Spinal cord (tissue), 10 donors: ENCODE measurements at places on chromosomes 1 and 21.

DNA sequence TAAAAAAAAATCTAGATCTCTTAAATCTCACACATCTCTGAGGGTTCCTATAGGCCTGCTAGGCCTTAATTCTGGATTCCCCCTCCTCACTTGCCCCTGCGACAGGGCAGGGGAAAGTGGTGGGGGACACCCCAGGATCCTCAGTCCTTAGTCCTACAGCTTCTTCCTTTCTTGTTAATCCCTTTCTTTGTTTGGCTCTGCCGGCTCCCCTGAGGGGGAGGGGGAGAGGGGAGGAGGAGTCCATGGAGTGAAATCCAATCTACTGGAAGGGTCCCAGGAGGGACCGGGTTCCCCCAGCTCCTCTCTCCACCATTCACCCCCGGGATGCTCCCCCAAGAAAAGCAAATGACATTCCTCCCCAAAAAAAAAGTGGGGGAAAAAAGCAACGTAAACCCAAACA lies 8.5 kb downstream of the MEX3A start:
- peak; percentile 69 for DNase-seq

- no peak for DNase-seq
Measured at GRCh38 chr21:34524646-34525601, 12.9 kb upstream of the KCNE1 start.

- no peak for DNase-seq
Measured at GRCh38 chr1:17233675-17234320, 15.1 kb upstream of the PADI3 start.

DNA sequence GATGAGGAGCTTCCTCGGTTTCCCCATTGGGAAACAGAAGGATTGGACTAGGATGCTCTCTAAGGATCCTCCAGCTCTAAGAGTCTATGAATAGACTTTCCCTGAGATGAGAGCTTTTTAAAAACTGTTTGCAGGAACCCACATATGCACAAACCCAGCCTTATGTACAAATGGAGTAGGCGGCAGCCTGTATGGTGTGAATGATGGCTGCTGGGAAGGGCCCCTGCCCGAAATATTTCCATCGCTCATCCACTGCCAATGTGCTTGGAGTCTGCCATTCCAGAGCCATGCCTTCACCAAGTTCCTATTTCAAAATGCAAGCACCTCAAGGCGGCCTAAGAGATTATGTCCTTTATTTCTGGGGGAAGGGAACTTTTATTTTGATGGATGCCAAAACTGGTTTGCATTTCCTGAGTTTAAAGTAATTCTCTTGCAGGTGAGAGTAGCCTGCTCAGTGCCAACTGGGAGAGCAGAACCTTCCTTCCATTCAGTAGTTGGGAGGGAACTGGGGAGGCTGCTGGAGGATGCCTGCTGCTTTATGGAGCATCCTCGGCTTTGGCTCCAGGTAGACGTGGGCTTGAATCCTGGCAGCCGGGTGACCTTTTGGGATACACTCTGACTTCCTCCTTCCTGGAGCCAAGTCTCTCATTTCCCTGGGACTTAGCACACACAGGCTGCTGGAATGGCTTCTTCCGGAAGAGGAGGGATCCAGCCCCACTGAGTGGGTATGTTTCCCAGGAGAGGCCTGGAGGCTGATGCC lies 165.9 kb downstream of the ACTL8 start:
- DNase-seq, result no peak

- DNase-seq, result no peak
Measured at GRCh38 chr1:108722292-108722691, 9.6 kb downstream of the FNDC7 start.

DNA sequence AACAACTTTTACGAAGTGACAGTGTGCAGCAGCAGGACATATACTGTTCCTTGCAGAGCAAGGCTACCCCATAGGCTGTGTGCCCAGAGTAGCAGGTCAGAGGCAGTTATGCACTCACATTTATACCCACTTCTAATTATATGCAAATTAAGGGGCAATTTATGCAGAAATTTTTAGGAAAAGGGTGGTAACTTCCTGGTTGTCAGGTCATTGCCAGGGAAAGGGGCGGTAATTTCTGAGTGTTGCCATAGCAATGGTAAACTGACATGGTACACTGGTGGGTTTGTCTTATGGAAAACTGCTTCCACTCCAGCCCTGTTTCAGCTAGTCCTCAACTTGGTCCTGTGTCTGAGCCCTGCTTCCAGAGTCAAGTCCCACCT lies 12.0 kb upstream of the SLAMF1 start:
- DNase-seq, result no peak

DNA sequence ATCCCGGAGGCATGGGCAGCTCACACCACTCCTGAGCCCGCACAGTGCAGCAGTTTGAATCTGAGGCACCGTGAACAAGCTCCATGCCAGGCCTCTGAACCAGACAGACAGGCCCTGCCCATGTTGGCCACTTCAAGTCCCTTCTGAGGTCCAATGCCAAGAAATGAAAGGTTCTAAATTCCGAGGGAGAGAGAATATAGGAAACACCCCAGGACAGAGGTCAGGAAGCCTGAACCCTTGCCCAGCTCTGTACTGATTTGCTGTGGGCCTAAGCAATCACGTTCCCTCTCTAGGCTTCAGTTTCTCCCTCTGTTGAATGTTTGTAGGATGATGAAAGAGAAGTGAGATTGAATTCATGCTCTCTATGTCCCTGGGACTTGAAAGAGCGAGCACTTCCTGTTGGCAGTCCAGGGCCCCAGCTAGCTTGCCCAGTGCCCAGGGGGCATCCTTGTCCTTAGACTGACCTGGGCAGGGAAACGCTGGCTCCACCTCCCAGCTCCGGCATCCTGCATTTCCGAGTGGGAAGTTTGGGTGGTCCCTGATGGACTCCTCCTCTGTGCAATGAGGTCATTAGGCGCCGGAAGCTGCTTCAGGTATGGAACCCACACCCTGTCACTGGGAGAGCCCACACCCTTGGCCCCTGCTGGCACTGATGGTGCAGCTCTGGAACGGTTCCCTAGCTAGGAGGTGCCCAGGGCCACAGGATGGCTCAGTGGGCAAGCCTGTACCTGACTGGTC lies 242.4 kb upstream of the TMEM51 start:
- no peak for DNase-seq

DNA sequence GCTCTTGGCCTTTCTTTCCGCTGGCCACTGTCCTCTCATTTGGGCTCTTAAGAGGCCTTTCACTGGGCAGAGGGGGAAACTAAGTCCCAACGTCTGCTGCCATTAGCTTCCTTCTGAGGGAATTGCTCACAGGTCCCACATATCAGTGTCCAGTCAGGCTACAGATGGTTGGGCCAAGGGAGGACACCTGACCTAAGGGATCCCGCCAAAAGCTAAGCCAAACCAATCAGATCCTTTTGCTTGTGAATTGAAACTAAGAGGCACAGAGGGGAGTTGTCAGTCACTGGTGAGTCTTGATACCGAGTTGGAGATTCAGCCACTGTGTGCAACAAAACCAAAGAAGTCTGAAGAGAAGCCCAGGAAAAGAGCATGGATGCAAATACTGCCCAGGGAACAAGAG lies 5.7 kb upstream of the NT5C1A start:
- DNase-seq, result no peak

- DNase-seq, result no peak
Measured at GRCh38 chr1:187871177-187871845, 1042.6 kb downstream of the PLA2G4A start.

- DNase-seq, result peak; percentile 35
Measured at GRCh38 chr1:53470155-53470554, 11.0 kb downstream of the DMRTB1 start.

GRCh38 chr1:75720820-75721219 lies 3.7 kb upstream of the ACADM start:
- DNase-seq, result no peak
